COR-L47 (cell line): ENCODE measurements at places on chromosomes 16 and 17.

DNA sequence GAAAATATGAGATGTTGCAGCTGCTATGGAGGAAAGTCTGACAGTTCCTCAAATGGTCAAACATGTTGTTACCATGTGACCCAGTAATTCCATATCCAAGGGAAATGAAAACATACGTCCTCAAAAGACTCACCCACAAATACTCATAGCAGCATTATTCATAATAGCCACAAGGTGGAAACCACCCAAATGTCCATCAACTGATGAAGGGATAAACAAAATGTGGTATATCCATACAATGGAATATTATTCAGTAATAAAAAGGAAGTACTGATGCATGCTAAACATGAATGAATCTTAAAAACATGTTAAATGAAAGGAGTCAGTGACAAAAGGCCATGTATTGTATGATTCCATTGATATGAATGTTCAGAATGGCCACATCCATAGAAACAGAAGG, 140.2 kb downstream of the PITPNC1 start:
- DNase-seq, result no peak

GRCh38 chr16:50244140-50244503, 22.2 kb upstream of the ADCY7 start:
- DNase-seq, result no peak

DNA sequence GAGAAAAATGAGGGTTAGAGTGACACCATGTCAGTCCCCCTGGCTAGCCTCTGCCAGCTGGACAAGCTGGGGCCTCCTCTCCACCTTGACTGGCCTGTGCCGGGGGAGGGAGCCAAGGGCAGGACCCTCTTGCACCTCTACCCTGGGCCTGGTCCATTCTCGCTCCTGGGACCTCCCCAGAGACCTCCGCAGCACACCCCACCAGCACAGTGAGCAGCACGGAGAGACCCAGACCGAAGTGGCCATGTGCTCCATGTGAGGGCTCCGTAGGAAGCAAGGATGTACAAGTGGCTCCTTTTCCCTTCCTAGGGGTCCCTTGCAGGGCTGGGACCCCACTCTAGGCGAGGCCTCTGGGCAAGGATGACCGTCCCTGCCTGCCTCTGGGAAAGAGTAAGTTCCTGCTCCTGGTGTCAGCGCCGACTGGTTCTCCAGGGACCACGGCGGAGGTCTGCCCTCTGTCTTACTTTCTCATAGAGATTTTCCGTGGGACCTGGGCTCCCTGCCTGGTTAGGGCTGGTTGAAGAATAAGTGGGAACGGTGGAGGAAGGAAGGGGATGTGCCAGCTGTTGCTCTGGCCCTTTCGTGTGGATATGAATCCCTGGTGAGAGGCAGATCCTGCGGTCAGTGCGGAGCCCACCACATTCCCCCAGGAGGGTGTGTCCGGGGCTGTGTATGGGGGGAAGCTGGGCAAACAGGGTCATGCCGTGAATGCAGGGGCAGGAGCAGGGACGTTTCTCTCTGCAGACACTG, 124.2 kb downstream of the METRNL start:
- no peak for DNase-seq

- DNase-seq, result no peak
These were observed 69.6 kb downstream of the RBFOX3 start for GRCh38 chr17:79541056-79541850.

GRCh38 chr16:77480681-77481315, 46.0 kb upstream of the ADAMTS18 start:
- no peak for DNase-seq
